ENCODE measurements at places on chromosomes 4 and X. TPM values are rescaled to one million over a fixed set of nuclear protein-coding genes. Genes with fewer than 3 reads are reported as not detected.

CFAP47 gene
- 0.28 TPM for total RNA-seq

MAGEA8 gene
- not detected for total RNA-seq

OPN1MW2 gene
- not detected for total RNA-seq

GPR173 gene
- total RNA-seq: 12.6 TPM

EMD gene
- 56.9 TPM for total RNA-seq

DUSP9 gene
- 8.7 TPM for total RNA-seq

METAP1 gene
- total RNA-seq: 48.4 TPM

FSTL5 gene
- total RNA-seq: 0.25 TPM

ARR3 gene
- total RNA-seq: not detected

SPOCK3 gene
- total RNA-seq: 4.6 TPM

MAGEA10 gene
- not detected for total RNA-seq

PNMA3 gene
- 19.7 TPM for total RNA-seq

FIP1L1 gene
- total RNA-seq: 97.0 TPM

FAM90A26 gene
- total RNA-seq: not detected

MRPL1 gene
- total RNA-seq: 18.2 TPM

KANTR gene
- total RNA-seq: 5.8 TPM

ZNF732 gene
- total RNA-seq: 1.7 TPM

NXF3 gene
- 0.27 TPM for total RNA-seq

TCEANC gene
- total RNA-seq: 2.9 TPM

MAGEE2 gene
- total RNA-seq: not detected

TKTL2 gene
- total RNA-seq: not detected

IL9R gene
- total RNA-seq: not detected

CXCL11 gene
- not detected for total RNA-seq

MSX1 gene
- total RNA-seq: 15.6 TPM

GYPA gene
- not detected for total RNA-seq

JADE3 gene
- total RNA-seq: 5.1 TPM

SULT1B1 gene
- not detected for total RNA-seq

HELT gene
- not detected for total RNA-seq

ABCB7 gene
- 61.3 TPM for total RNA-seq

PGRMC1 gene
- 171 TPM for total RNA-seq

FAM149A gene
- 9.1 TPM for total RNA-seq

MAGEB16 gene
- not detected for total RNA-seq

PLA2G12A gene
- total RNA-seq: 35.9 TPM

UBQLN2 gene
- 28.0 TPM for total RNA-seq

PDGFRA gene
- total RNA-seq: 60.9 TPM

PCDH10 gene
- total RNA-seq: 1.1 TPM

ZFP92 gene
- 0.09 TPM for total RNA-seq

XK gene
- 3.0 TPM for total RNA-seq

RTL3 gene
- not detected for total RNA-seq

ATP6AP1 gene
- total RNA-seq: 52.4 TPM

MAMLD1 gene
- total RNA-seq: 0.18 TPM

TSPAN5 gene
- 24.4 TPM for total RNA-seq

SERPINA7 gene
- not detected for total RNA-seq

DMD gene
- 41.3 TPM for total RNA-seq

FGF2 gene
- total RNA-seq: 3.2 TPM

VCX3B gene
- total RNA-seq: 1.3 TPM

POF1B gene
- 0.12 TPM for total RNA-seq

CXCL1 gene
- total RNA-seq: not detected

SYNPO2 gene
- total RNA-seq: 43.5 TPM

PNMA6F gene
- not detected for total RNA-seq

USP26 gene
- total RNA-seq: not detected

COX7B2 gene
- total RNA-seq: not detected

MAGEA2B gene
- total RNA-seq: not detected

POU3F4 gene
- 0.03 TPM for total RNA-seq

KLF8 gene
- total RNA-seq: 9.4 TPM

CFI gene
- 3.2 TPM for total RNA-seq
